Transverse colon (tissue), 4 donors: ENCODE measurements at places on chromosomes 1 and 21.

- no peak overlapping the region for H3K4me3 ChIP-seq
- H3K27me3 ChIP-seq: no peaks in the 10 kb centered on the region
- peak; percentile 4 for DNase-seq
- no peaks in the 10 kb centered on the region for H3K36me3 ChIP-seq
Measured at GRCh38 chr21:46119637-46120271, 21.8 kb downstream of the COL6A2 start.

- H3K4me3 ChIP-seq: no peak overlapping the region
- DNase-seq: no peak
- no peak overlapping the region for H3K27ac ChIP-seq
- H3K4me1 ChIP-seq: peaks cover under 1% of the 10 kb centered on the region
Measured at GRCh38 chr1:53104289-53104913, 38.0 kb downstream of the SLC1A7 start.

- DNase-seq: peak; percentile 65
- H3K27me3 ChIP-seq: no peaks in the 10 kb centered on the region
- no peaks in the 10 kb centered on the region for H3K36me3 ChIP-seq
- H3K27ac ChIP-seq: peak overlapping the region; percentile 1
- H3K4me1 ChIP-seq: peaks cover 28% of the 10 kb centered on the region
- H3K4me3 ChIP-seq: no peak overlapping the region
Measured at GRCh38 chr1:21027805-21028204, 148.9 kb downstream of the EIF4G3 start.

DNA sequence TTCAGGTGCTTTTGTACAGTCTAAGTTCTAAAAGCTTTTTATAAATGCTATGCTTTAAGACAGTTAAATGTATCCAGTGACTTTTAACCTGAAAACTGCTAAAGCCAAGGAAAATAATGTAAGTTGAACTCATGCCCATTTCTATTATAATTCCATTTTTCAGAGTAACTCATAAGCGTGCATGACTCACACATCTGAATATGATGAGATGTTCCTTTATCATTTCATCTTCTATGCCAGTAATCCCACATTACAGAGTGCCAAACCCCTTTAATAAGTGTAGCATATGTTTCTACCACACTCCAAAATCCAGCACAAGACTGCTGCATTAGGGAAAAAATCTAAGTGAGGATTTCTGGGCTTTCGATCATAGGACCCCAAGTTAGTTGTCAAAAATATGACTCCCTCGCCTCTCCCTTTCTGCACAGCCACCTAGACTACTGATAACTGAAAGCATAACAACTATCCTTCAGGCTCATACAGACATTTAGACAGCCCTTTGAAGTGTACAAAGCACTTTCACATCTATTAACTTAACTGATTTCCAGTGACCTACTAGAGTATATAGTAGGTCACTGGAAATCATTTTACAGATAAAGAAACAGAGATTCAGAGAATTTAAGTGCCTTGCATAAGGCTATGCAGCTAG is 45.3 kb downstream of the JAK1 start:
- H3K27ac ChIP-seq: no peak overlapping the region
- H3K27me3 ChIP-seq: no peaks in the 10 kb centered on the region
- H3K36me3 ChIP-seq: no peaks in the 10 kb centered on the region
- H3K4me3 ChIP-seq: no peak overlapping the region

- peaks cover 38% of the 10 kb centered on the region for H3K4me1 ChIP-seq
- no peaks in the 10 kb centered on the region for H3K27me3 ChIP-seq
- no peaks in the 10 kb centered on the region for H3K36me3 ChIP-seq
Measured at GRCh38 chr1:231410036-231410612, 12.0 kb downstream of the EGLN1 start.

GRCh38 chr1:68725001-68725752 is 228.3 kb upstream of the DEPDC1 start:
- H3K27me3 ChIP-seq: no peaks in the 10 kb centered on the region

DNA sequence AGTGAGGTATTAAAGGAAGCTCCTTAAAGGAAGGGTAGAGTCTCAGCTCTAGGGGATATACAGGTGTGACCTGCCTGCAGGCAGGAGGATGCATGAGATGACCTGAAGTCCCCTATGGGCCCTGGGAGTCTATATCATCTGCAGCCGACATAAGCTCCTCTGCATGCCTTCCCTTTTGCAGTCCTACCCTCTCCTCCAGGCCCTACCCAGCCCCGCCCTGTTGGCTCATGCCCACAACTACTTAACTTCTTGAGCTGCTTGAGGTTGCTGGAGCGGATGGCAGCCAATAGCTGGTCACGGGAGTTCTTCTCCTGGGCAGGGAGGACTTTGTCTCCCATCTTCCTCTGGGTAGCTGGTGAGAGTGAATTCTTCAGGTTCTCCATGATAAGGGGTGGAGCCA is 10.3 kb downstream of the SHISA4 start:
- no peak for DNase-seq
- no peaks in the 10 kb centered on the region for H3K27me3 ChIP-seq
- H3K27ac ChIP-seq: peak overlapping the region; percentile 64

DNA sequence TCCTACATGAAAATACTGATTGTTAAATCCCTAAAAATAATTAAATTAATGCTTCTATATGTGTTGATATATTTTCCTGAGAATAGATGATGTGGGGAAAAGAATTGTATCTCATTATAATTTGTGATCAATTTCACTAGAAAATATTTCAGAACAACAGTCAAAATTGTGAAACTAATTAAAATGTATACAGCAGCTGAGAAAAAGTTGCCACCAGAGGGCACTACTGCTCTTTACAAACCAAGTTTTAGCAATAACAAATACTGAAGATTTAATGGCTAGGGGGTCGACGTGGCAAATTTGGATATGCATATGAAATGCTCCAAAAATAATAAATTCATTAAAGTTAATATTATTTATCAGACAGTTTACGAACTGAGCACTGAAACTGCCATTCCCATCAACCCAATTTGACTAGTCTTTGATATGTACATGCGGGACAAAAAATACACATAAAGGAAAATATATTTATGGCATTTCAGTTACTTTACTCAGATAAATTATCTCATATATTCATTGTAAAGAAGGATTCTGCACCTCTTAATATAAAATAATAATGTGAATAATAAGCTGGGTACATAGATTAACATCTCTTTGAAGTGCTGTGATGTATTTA is 96.3 kb upstream of the TMPRSS15 start:
- no peaks in the 10 kb centered on the region for H3K27me3 ChIP-seq
- no peaks in the 10 kb centered on the region for H3K4me1 ChIP-seq
- no peaks in the 10 kb centered on the region for H3K36me3 ChIP-seq
- H3K27ac ChIP-seq: no peak overlapping the region
- peak; percentile 12 for DNase-seq
- no peak overlapping the region for H3K4me3 ChIP-seq

DNA sequence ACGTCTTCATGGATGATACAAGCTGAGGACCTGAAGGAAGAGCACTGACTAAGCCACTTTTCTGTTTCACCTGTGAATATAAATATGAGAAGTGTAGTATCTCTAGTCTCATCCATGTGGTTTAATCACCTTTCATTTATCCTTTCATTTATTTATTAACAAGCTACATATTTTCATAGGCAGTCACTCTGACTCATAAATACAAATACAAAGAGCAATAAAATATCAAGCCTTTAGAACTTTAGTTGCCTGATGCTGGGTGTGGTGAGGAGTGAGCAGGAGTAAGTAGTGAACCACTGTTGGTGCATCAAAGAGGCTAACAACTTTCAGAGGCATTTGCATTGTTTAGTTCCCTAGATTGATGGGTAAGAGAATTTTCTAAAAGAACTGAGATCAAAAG is 269.0 kb upstream of the C1orf87 start:
- H3K27me3 ChIP-seq: no peaks in the 10 kb centered on the region
- H3K4me1 ChIP-seq: no peaks in the 10 kb centered on the region
- H3K4me3 ChIP-seq: no peak overlapping the region
- no peak for DNase-seq

GRCh38 chr1:34153246-34153645 is 11.8 kb downstream of the CSMD2 start:
- H3K36me3 ChIP-seq: no peaks in the 10 kb centered on the region
- no peaks in the 10 kb centered on the region for H3K4me1 ChIP-seq

DNA sequence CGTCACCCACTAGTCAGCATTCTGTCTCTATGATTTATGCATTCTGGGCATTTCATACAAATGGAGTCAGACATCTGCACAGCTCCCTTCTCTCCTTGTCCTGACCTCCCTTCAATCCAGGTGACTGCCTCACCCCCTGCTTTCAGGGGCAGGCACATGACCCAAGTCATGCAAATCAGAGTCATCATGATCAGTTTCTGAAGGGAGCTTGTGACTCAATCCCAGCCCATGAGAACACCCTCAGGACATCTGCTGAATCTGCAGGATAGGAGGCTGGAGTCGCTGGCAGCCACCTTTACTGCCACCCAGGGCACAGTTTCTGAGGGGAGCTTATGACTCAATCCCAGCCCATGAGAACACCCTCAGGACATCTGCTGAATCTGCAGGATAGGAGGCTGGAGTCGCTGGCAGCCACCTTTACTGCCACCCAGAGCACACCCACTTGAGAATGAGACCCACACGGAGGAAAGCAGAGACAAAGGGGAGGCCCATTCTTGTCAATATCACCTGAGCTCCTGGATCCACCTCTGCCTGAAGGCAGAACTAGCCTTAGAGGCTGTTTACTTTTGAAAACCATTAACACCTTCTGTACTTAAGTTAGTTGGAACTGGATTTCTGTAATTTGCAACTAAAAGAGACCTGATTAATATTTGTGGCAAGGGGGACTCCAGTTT is 62.3 kb upstream of the SLC25A33 start:
- no peak for DNase-seq
- H3K4me1 ChIP-seq: peaks cover 7% of the 10 kb centered on the region
- peaks cover 4% of the 10 kb centered on the region for H3K27me3 ChIP-seq
- no peak overlapping the region for H3K27ac ChIP-seq
- H3K36me3 ChIP-seq: no peaks in the 10 kb centered on the region
- H3K4me3 ChIP-seq: no peak overlapping the region

DNA sequence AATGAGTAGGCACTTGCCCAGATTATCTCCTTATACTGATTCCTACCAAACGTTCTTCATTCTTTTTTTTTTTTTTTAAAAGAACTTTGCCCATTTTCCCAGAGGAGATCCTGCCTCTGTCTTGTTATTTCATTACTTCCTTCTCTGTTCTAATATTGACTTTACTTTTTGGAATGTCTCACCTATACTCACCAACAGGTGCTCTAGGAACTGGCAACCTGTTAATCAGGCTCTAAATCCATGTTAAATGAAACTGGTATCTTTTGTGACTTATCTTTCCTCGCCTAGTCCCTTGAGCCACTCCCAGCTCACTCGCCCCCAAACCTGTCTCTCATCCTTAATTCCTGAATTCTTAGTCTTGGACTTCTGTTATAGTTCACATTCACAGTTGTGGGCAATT is 1.2 kb upstream of the CRCT1 start:
- H3K4me1 ChIP-seq: no peaks in the 10 kb centered on the region
- DNase-seq: no peak
- no peaks in the 10 kb centered on the region for H3K36me3 ChIP-seq
- no peak overlapping the region for H3K4me3 ChIP-seq
- H3K27ac ChIP-seq: no peak overlapping the region

- no peak for DNase-seq
- no peak overlapping the region for H3K27ac ChIP-seq
- H3K4me3 ChIP-seq: no peak overlapping the region
- H3K27me3 ChIP-seq: no peaks in the 10 kb centered on the region
- H3K36me3 ChIP-seq: no peaks in the 10 kb centered on the region
- H3K4me1 ChIP-seq: peaks cover 11% of the 10 kb centered on the region
Measured at GRCh38 chr1:55204997-55205396, 10.2 kb downstream of the USP24 start.

GRCh38 chr1:112509005-112509659 is 367 bp downstream of the WNT2B start:
- no peaks in the 10 kb centered on the region for H3K36me3 ChIP-seq
- H3K27ac ChIP-seq: peak overlapping the region; percentile 59
- peaks cover 17% of the 10 kb centered on the region for H3K4me1 ChIP-seq
- peak overlapping the region; percentile 40 for H3K4me3 ChIP-seq

GRCh38 chr1:53576866-53577760 is 117.9 kb downstream of the DMRTB1 start:
- DNase-seq: no peak
- no peaks in the 10 kb centered on the region for H3K27me3 ChIP-seq
- H3K4me3 ChIP-seq: no peak overlapping the region
- no peaks in the 10 kb centered on the region for H3K36me3 ChIP-seq
- H3K4me1 ChIP-seq: no peaks in the 10 kb centered on the region

- no peak overlapping the region for H3K4me3 ChIP-seq
- peaks cover 34% of the 10 kb centered on the region for H3K27me3 ChIP-seq
- H3K27ac ChIP-seq: no peak overlapping the region
Measured at GRCh38 chr1:29688471-29689365, 452.4 kb downstream of the PTPRU start.
